ENCODE measurements at places on chromosomes 1 and 21.
A peak's percentile ranks its signal among the peaks of the same experiment; 100 is the strongest.

DNA sequence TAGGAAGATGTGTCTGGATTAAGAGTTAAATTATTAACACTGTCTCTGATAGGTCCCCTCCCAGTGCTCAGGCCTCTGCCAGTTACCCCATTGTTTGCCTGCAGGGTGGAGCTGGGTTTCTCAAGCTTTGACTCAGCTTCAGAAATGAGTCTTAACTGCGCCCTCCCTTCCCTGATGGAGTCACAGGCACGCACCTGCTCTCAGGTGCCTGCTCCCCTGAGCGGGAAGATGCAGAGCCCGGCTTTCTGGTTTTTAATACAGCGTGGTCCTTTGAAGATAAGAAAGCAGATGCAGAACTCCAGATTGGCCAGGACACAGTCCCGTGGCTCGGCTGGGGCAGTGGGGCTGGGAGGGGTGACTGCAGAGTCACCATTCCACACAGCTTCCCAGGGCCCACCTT is 3.2 kb upstream of the SPRR4 start:
- H3K27ac ChIP-seq: no peak overlapping the region
- DNase-seq: no peak
- H3K36me3 ChIP-seq: no peaks in the 10 kb centered on the region
- H3K27me3 ChIP-seq: no peaks in the 10 kb centered on the region
- H3K4me1 ChIP-seq: no peaks in the 10 kb centered on the region

- peak overlapping the region; percentile 89 for H3K27ac ChIP-seq
- peaks cover 51% of the 10 kb centered on the region for H3K36me3 ChIP-seq
- no peak for DNase-seq
- no peaks in the 10 kb centered on the region for H3K27me3 ChIP-seq
- peaks cover 27% of the 10 kb centered on the region for H3K4me1 ChIP-seq
- H3K4me3 ChIP-seq: no peak overlapping the region
These were observed 63.7 kb downstream of the SLC45A1 start for GRCh38 chr1:8381618-8382017.

DNA sequence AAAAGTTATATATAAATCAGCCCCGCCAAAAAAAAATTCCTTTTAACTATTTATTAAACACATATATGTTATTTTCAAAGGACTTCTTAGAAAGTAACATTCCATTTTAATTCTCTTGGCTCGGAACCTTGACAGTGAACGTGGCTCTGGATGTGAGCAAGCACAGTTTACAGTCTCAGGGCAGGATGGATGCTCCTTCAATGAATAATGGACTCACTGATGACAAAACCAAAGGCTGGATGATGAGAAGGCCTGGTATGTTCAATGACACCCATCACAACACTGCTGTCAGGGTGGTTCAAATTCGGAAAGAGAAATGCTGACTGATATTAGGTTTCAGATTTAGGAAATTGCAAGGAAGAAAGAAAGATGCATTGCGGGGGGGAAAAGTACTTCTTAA is 148.8 kb downstream of the SIPA1L2 start:
- no peak overlapping the region for H3K4me3 ChIP-seq
- H3K36me3 ChIP-seq: peaks cover 20% of the 10 kb centered on the region
- H3K27me3 ChIP-seq: peaks cover 24% of the 10 kb centered on the region
- no peak overlapping the region for H3K27ac ChIP-seq
- no peak for DNase-seq

- H3K4me3 ChIP-seq: no peak overlapping the region
- H3K4me1 ChIP-seq: no peaks in the 10 kb centered on the region
- peak; percentile 71 for DNase-seq
- no peak overlapping the region for H3K27ac ChIP-seq
- H3K36me3 ChIP-seq: no peaks in the 10 kb centered on the region
These were observed 74.4 kb downstream of the PTGS2 start for GRCh38 chr1:186605762-186606350.

DNA sequence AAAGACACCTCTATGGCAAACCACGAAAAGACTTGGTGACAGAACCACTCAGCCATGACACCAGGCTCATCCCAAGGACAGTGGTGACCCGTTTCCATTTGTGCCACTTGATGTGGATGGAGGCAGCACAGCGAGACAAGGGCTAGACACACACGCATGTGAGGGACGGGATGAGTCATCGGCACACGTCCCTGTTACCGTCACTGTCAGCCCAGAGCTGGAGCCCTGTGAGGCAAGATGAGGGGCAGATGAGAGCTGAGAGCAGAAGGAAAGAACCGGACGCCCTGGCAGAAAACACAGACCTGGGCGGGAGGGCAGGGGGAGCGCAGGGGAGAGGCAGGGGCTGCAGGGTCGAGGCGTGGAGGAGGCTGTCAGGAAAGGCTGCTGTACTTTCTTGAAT is 57.8 kb downstream of the SIK1 start:
- DNase-seq: peak; percentile 90
- H3K27ac ChIP-seq: no peak overlapping the region
- H3K4me3 ChIP-seq: no peak overlapping the region
- no peaks in the 10 kb centered on the region for H3K36me3 ChIP-seq
- H3K4me1 ChIP-seq: peaks cover 15% of the 10 kb centered on the region
- peaks cover 4% of the 10 kb centered on the region for H3K27me3 ChIP-seq

DNA sequence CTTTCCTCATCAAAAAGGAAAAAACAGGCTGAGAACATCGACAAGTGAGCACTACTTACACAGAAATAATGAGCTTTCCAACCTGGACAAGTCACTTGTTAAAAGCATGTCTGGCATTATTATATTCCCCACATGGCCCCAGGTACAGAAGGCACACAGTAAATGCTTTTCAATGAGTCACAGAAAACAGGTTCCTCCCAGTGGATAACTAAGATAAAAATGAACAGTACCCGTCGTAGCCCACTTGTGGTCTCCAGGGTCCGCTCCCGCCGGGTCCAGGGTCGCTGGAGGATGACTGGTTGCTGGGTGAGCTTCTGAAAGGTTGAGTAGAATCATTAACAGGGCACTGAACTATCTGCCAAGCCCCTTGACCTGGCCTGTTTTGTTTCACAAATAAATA is 186.6 kb downstream of the SIPA1L2 start:
- H3K27ac ChIP-seq: no peak overlapping the region
- DNase-seq: no peak
- H3K4me3 ChIP-seq: no peak overlapping the region
- H3K27me3 ChIP-seq: no peaks in the 10 kb centered on the region
- H3K36me3 ChIP-seq: peaks cover 12% of the 10 kb centered on the region

DNA sequence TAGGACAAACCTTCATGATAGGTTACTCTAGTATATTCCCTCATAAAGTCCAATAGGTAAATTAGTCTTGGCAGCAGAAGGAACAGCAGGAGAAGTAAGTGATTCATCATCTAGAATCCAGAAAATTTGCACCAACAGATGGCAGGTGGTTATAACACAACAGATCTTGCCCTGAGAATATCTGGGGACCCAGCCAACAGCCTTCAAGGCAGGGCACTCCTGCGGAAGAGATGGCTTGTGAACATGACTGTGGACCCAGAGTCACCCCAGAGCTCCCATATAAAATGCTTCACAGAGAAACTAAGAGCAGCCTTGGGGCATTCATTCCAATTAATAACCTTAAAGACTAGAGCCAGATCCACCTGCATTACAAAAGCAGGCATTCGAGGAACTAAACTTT is 7.9 kb upstream of the PLA2G2C start:
- H3K36me3 ChIP-seq: no peaks in the 10 kb centered on the region
- H3K4me3 ChIP-seq: no peak overlapping the region
- no peaks in the 10 kb centered on the region for H3K4me1 ChIP-seq
- peaks cover 42% of the 10 kb centered on the region for H3K27me3 ChIP-seq
- no peak overlapping the region for H3K27ac ChIP-seq

- peaks cover 13% of the 10 kb centered on the region for H3K4me1 ChIP-seq
- peaks cover 81% of the 10 kb centered on the region for H3K36me3 ChIP-seq
- no peak overlapping the region for H3K27ac ChIP-seq
- H3K27me3 ChIP-seq: no peaks in the 10 kb centered on the region
These were observed 6.1 kb downstream of the CC2D1B start for GRCh38 chr1:52359676-52360594.

DNA sequence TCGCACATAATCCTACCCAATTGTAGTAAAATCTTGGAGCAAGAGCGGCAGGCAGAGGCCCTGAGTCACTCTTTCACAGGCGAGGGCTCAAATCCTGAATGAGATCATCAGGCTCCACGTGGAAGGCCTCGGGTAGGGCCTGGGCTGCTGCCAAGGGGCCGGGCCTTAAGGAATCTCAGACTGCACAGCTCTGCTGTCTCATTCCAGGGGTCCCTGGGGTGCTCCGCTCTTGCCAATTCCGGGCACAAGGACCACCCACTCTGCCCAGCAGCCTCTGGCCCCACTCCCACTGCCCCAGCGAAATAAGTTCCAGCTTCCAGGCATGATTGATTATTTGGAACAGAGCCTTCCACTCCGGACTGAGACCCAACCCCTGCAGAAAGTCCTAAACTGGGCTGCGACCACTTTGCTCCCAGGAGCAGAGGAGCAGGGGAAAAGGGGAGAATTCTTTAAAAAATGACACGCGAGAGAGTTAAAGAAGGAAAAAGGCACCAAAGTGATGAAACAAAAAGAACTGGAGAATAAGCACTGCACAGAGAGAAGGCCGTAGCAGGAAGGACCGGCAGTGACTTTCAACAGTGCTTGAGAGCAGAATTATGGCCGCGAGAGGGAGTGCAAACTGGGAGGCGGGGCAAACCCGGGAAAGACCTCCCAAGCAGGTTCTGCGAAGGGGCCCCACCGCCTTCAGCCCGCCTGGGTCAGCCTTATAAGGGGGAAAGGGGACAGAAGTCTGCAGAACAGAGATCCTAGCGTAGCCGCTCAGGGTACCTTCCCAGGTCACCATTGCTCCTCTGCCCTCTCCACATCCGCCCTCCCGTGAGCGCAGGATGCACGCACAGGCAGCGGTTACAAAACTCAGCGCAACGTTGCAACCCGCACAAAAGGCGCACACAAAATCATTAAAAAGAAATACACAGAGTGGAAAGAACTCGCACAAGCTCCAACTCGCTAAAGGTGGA is 2.0 kb downstream of the ADAMTS1 start:
- H3K4me3 ChIP-seq: peak overlapping the region; percentile 88
- H3K4me1 ChIP-seq: peaks cover 6% of the 10 kb centered on the region
- H3K27me3 ChIP-seq: no peaks in the 10 kb centered on the region
- peaks cover 22% of the 10 kb centered on the region for H3K36me3 ChIP-seq
- H3K27ac ChIP-seq: peak overlapping the region; percentile 79

- H3K36me3 ChIP-seq: peaks cover 5% of the 10 kb centered on the region
- H3K4me3 ChIP-seq: no peak overlapping the region
- peak; percentile 52 for DNase-seq
- no peak overlapping the region for H3K27ac ChIP-seq
- peaks cover 15% of the 10 kb centered on the region for H3K4me1 ChIP-seq
- no peaks in the 10 kb centered on the region for H3K27me3 ChIP-seq
These were observed 68.3 kb downstream of the SSBP3 start for GRCh38 chr1:54337928-54338327.

GRCh38 chr1:219959540-219960203 is 31.3 kb upstream of the SLC30A10 start:
- no peak for DNase-seq
- H3K36me3 ChIP-seq: no peaks in the 10 kb centered on the region
- no peaks in the 10 kb centered on the region for H3K27me3 ChIP-seq
- H3K4me1 ChIP-seq: no peaks in the 10 kb centered on the region
- H3K4me3 ChIP-seq: no peak overlapping the region
- H3K27ac ChIP-seq: no peak overlapping the region

DNA sequence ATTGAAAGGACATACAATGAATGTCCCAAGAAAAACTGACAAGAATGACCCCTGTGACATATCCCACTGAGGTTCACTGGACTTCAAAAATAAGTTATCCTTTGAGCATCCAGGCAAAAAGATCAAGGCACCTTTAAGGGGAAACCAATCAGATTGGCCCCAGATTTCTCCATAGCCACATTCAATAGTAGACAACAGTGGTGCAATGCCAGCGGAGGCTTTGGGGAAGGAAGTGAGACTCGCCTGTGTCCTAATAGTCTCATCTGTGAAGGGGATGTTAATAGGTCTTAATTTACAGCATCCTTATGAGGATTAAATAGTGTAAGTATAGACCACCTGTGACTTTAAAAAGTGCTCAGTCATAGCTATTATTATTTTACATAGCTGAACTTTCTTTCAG is 21.5 kb downstream of the RPL5 start:
- no peaks in the 10 kb centered on the region for H3K36me3 ChIP-seq
- no peak for DNase-seq
- H3K27ac ChIP-seq: no peak overlapping the region
- H3K27me3 ChIP-seq: no peaks in the 10 kb centered on the region
- no peaks in the 10 kb centered on the region for H3K4me1 ChIP-seq

GRCh38 chr1:117967477-117967876 is 37.9 kb downstream of the WDR3 start:
- peak; percentile 3 for DNase-seq
- H3K27me3 ChIP-seq: no peaks in the 10 kb centered on the region
- no peak overlapping the region for H3K4me3 ChIP-seq
- H3K36me3 ChIP-seq: peaks cover 14% of the 10 kb centered on the region
- peaks cover 2% of the 10 kb centered on the region for H3K4me1 ChIP-seq
- no peak overlapping the region for H3K27ac ChIP-seq

- no peak overlapping the region for H3K27ac ChIP-seq
- DNase-seq: peak; percentile 20
- no peaks in the 10 kb centered on the region for H3K4me1 ChIP-seq
- no peak overlapping the region for H3K4me3 ChIP-seq
- H3K36me3 ChIP-seq: no peaks in the 10 kb centered on the region
- H3K27me3 ChIP-seq: no peaks in the 10 kb centered on the region
These were observed 223.9 kb downstream of the DUSP10 start for GRCh38 chr1:221517961-221518360.

GRCh38 chr21:45318556-45319404 is 31.1 kb upstream of the POFUT2 start:
- DNase-seq: peak; percentile 97
- no peaks in the 10 kb centered on the region for H3K27me3 ChIP-seq
- H3K4me1 ChIP-seq: peaks cover 48% of the 10 kb centered on the region
- no peak overlapping the region for H3K4me3 ChIP-seq
- H3K36me3 ChIP-seq: no peaks in the 10 kb centered on the region

DNA sequence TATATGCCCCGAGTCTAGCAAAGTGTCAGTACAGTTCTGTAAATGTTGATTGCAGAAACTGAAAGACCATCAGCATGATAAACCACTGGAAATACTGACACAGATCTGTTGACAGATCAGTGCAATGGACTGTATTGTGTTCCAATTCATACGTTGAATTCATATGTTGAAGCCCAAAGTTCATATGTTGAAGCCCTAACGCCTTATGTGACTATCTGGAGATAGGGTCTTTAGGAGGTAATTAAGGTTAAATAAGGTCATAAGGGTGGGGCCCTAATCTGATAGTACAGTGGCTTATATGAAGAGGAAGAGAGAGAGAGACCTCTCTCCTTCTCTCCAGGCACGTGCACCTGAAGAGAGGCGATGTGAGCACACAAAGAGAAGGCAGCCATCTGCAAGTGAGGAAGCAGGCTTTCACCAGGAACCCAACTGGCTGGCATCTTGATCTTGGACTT is 144.7 kb downstream of the MRPL39 start:
- H3K36me3 ChIP-seq: no peaks in the 10 kb centered on the region
- H3K27me3 ChIP-seq: no peaks in the 10 kb centered on the region
- H3K4me1 ChIP-seq: no peaks in the 10 kb centered on the region
- H3K4me3 ChIP-seq: no peak overlapping the region
- DNase-seq: no peak
